ENCODE measurements at places on chromosomes 12 and 14.

DNA sequence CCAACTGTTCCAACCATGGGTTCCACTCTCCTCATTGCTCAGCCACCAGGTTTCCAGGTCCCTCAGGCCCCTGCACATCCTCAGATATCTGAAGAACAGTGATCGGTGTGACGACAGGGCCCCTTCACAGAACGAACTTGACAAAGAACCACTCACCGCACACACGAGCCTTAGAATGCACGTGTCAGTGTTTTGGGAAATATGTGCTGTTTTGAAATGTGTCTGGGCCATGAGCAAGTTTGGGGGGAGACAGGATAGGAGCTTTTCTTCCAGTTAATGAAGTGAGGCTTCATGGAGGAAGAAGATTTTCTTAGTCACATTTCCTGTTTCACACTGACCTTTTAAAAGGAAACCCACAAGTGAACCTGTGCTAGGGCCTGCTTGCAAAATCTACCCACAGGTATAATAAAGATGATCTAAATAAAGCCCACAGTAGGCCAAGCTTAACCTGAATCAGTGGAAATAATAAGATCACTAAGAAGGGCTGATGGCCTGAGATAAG, 58.6 kb downstream of the ZFP36L1 start:
- DNase-seq: peak; percentile 69

- DNase-seq: no peak
Measured at GRCh38 chr12:39230086-39230485, 212.8 kb downstream of the KIF21A start.

DNA sequence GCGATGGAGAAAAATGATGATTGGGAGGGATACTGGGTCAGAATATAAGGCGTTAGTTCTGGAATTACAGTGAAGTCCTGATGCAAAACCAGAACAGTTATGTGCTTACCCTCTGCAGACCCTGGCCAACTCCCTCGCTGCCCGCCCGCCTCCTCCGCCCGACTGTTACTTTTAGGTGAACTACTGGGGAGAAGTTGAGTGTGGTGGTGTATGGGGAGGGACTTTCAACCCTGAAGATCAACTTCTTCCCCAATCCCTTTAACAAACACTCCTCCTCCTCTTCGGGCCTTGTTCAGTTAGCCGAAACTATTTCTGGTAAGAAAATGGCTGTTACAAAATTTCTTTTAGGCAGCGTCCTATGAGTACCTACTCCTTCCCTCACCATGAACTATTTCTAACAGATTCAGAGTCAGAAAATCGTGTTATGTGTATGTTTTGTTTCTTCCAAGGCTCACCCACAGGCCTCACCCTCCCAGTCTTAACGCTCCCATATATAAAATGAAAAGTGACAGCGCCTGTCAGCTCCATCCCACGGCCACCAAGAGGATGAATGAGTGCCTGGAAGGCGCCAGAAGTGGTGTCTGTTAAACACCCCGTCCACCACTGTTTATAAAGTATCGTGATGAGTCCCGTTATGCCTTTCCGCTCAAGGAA, 1.3 kb downstream of the FBXO33 start:
- no peak for DNase-seq

- DNase-seq: no peak
Measured at GRCh38 chr12:91763654-91764370, 381.8 kb downstream of the BTG1 start.

- DNase-seq: no peak
Measured at GRCh38 chr14:32414808-32415255, 85.7 kb downstream of the AKAP6 start.

DNA sequence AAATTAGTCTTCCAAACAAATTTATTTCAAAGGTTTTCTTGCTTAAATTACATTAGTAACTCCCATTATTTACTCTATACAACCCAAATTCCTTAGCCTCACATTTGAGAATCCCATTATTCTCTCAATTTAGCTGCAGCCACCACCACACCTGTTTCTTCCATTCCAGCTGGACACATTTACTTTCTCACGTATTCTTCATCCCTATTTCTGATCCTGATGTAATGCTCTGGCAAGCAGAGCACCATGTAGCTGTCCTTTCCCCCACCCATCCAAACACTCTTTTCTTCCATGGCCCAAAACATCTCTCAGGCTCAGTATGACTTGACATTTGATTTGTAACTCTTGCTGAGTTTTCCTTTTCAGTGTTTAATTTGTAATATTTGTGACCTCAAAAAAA, 240.2 kb upstream of the CLEC14A start:
- no peak for DNase-seq

- DNase-seq: no peak
Measured at GRCh38 chr12:52238207-52238840, 5.3 kb downstream of the KRT7 start.

DNA sequence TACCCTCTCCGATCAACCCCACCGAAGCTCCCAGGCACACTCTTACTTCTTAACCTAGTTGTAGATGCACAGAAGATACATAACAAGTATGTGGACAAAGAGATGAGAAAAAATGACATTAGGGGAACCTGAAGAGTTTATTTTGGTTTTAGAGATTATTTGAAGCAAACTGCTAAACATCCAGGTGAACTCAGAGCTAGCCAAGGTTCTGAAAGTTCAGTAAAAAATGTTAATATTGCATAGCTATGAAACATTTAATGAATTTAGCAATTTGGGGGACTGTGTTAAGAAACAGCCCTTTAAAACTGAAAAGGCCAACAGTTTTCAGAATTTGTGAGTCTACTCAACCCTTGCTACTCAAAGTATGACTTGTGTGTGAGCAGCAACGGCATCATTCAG, 174.4 kb downstream of the NAV3 start:
- DNase-seq: no peak

DNA sequence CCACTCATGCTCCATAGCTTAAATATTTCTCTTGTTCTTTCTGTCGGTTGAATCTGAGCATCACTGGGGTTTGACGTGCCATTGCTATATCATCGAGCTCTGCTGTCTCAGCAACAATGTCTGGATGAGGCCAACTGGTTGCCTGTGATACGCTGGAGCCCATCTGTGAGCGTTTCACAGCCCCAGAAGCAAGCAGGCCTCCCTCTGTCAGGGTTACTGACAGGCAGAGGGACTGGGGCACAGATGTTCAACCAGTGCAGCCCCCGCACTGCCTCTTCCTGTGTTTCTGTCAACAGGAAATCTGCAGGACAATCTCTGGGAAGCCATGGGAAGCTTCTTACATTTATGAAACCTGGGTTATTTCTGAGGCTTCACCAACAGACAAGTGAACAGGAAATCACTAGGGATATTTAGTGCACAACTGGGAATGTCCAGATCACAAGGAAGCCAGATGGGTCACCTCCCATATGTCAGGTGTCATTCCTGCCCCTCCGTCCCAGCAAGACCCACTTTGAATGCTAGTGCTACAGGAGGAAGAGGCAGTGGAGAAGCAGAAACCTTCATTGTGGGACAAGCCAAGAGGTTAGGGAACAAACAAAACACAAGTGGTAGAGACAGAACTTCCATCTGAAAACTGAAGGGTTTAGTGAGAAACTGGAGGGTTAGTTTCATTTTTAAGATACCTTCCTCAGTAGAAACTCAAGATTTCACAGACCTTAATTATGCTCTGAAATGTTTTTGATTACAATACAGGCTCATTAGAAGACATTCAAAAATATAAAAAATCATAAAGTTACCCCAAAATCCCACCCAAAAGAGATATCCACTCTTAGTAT, 24.1 kb downstream of the DMAC2L start:
- DNase-seq: no peak

DNA sequence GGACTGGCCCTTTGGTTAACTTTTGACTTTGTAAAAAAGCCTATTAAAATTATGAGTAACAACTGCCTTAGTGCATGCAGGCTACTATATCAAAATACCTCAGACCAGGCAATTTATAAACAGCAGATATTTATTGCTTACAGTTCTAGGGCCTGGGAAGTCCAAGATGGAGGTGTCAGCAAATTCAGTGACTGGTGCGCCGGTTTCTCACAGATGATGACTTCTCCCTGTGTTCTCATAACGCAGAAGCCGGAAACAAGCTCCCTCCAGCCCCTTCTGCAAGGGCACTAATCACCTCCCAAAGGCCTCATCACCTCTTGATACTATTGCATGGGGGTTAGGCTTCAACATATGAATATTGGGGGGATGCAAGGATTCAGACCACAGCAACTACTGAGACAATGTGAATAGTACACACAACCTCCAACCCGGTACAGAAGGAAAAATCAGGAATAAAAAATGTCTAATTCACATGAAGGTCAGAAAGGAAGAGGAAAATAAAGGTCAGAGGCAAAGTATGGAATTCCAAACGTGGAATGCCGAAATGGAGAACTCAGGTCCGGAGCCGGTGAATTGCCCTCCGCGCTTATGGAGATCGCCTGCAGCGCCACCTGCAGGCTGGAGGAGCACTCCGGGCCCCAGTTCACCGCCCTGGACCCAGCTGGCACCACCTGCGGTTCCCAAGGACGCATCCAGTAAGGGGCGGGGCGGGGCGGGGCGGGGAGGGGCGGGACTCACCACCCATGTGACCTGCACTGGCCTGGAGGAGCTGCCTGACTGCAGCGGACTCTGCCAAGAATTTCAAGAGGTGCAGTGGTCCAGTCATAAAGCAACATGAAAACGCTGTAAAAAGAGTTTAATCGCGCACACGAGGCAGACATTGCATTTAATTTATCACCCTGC, 203.4 kb downstream of the KIF26A start:
- DNase-seq: peak; percentile 48

DNA sequence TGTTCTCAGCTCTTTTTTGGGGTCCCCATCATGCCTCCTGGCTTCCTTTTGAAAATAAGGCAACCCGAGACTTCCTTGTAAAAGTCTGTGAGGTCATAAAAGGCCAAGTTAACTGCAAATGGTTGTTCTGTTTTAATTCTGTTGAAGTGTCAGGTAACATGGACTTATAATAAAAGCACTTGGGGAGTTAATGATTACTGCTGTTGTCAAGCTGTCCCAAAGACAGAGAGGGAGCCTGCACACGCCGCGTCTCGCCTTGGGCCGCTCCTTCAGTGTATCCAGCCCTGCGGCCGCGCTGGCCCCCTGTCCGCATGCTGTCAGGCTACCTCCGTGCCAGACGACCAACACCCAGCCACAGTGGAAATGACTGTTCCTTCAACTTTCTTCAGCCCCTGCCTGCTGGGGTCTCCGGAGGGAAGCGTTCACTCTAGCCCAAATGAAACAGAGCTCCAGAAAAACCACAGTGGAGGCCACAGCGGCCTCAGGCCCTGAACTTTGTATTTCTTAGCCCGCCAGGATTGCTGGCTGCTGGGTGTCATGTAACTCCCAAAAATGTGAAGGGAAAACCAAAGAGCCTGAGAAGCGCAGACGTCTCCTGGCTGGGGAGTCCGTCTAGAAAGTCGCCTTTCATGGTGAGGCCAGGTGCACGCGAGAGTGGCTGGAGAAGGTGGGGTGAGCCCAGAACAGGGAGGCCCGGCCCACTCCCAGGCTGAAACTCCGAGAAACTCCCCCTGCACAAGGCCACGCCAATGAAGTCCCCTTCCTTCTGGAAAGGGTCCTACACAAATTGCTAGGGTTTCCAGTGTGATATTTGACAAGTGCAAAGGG, 189.1 kb downstream of the ZFP36L1 start:
- DNase-seq: no peak

GRCh38 chr12:14164266-14164665, 182.9 kb upstream of the GRIN2B start:
- no peak for DNase-seq

All from activated T-cell treated with anti-CD3 and anti-CD28 coated beads, Interleukin-2, amount 50 U/mL, for 48 hours (primary cell).